ENCODE measurements at places on chromosomes 3 and 15. TPM values are rescaled to one million over a fixed set of nuclear protein-coding genes. Genes with fewer than 3 reads are reported as not detected.

DNA sequence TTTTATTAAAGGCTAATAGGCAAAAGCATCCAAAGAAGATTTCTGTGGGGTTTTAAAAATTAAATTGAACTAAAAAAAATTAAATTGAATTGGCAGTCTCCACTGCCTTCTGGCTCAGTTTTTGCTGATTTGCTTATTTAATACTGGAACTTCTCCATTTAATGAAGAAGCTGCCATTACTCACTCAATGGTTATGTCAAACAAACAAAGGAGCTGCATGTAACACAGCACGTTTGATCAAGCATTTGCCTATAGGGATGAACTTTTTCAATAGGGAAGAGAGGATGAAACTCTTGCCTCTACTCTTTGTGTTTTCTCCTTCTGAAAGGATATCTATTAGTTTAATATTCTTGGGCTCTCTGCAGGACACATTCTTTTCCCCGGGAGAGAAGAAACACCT is 4.8 kb upstream of the HCLS1 start:
- DNase-seq = no peak

- DNase-seq = no peak
Measured at GRCh38 chr15:60982249-60982910, 246.7 kb downstream of the RORA start.

GRCh38 chr3:132405609-132406299 is 11.5 kb upstream of the DNAJC13 start:
- DNase-seq = no peak

DNA sequence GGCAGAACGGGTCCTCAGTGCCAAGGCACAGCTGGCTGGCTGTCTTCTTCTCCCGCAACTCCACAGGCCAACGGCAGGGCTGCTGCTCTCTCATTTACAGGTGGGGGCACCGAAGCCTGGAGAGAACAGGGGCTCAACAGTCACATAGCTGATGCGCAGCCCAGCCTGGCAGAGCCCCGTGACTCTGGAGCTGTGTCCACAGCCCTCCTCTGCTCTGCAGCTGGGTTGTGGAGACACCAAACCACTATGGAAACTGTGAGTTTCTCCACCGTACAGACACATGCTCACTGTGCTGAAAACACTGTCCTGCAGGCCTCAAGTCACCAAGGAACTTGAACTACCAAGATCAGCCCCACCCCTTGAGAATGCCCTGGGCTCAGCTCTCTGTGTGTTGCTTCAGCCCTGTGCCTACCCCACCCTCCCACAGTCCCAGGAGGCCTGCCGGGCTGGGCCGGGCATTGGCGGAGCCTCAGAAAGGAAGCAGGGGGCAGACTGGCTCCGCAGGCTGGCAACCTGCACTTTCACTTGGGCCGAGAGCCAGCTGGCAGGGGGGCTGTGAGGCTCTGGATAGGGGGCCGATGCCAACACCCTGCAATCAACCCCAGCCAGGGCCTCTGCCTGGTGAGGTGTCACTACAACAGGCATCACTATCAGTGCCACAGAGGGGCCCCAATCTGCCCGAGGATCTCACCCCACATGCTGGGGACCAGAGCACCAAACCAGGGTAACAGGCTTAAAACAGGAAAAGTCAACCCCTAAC is 113.7 kb upstream of the RPL32 start:
- no peak for DNase-seq

DNA sequence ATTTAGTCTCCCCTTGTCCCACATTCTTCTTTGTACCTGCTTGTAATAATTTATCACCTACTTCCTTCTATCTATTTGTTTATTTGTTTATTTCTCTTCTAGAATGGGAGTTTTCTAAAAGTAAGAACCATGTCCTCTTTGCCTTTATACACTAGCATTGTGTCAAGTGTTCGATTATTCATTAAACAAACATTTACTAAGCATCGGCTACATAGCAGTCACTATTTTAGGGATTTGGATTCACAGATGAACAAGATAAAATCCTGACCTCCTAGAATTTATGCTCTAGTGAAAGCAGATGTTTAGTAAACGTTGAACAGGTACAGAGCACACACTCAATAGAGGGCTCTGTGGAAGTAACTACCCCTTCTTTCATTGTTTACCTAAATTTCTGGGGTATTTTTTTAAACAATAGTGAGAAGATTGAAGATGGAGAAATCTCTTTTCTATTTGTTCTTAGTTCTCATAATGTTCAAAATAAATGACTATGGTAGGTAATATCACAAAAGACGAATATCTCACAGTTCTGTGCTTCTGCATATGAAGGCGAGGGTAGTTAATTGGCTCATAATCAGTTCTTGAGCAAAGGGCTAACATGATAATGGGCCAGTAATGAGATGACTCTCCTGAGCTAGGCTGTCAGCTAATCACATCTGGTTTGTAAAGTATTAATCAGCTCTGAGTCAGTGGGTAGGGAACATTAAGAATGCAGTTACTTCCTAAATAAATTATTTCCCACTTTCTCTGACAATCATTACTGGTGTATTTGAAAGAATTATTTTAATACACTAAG is 111.9 kb downstream of the SLC9A9 start:
- no peak for DNase-seq

ZBED2 gene
- 0.06 TPM for total RNA-seq

Measured in neural progenitor cell (in vitro differentiated cells).